ENCODE measurements at places on chromosomes 2 and 18.
A peak's percentile ranks its signal among the peaks of the same experiment; 100 is the strongest.

GRCh38 chr2:240579771-240580614 is 6.5 kb upstream of the CAPN10 start:
- no peak for DNase-seq

DNA sequence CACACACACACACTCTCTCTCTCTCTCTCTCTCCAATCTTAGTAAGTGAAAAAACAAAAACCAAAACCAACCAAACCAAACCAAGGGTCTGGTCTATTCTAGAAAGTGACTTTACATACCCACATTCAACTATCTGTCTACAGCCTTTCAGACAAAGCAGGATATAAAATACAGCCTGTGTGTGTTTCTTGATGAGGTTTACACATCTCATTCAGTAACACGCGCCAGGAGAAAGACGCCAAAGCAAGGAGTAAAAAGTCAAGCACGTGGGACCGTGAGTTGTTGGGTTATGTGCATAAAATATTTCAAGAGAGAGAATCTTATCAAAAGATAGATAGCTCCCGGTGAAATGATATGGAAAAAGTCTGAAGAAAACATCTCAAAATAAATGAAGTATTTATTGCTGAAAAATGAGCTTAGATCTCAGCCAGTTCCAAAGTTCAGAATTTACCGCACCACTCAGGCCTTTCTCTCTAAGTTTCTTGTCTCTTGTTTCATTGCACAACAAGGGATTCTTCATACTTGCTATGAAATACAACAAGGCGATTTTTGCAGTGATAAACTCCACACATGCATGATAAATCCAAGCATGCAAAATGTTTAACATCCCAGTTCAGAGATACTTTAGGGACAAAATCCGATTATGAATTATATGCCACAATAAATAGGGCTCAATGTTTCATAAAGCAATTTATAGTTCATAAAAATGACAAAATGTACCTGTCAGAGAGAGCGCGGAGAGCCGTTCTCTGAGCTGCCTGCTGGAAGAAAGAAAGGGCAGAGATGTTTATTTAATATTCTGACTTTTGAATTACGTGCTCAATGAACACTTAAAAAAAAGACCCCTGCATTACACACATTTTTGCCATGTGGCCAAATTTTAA is 159.3 kb upstream of the REV1 start:
- no peak for DNase-seq

DNA sequence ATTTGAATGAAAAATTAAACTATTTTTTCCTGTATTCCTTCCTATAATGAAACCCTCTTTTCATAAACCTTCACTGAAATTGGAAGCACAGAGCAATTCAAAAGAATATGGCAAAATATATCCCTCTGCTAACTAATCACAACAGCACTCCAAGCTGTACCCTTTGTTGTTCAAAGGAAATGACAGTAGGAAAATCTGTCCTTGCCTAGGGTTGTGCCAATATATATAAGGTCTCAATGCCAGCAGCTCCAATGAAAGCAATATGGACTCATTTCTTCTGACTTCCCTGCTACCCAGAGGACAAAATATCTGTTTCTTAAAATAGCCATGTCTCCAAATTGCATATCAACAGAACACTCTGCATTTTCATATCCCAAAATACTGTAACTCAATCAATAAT is 373.9 kb upstream of the MC4R start:
- DNase-seq = no peak

DNA sequence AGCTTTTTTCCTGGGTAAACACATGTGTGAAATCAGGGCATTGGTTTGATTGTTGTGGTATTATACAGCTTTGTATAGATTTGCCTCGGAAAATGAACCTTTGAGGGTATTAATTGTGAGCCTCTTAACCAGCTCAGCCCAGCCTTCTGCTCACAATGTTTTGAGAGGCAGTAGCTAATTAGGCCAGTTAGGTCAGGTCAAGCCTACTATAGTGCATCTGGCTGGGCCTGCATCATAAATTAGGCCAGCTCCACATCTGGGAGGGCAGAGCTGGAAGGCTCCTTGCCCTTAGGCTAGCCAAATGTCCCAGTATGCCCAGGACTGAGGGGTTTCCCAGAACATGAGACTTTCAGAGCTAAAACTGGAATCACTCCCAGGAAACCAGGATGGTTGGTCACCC is 43.0 kb downstream of the LRATD1 start:
- no peak for DNase-seq

DNA sequence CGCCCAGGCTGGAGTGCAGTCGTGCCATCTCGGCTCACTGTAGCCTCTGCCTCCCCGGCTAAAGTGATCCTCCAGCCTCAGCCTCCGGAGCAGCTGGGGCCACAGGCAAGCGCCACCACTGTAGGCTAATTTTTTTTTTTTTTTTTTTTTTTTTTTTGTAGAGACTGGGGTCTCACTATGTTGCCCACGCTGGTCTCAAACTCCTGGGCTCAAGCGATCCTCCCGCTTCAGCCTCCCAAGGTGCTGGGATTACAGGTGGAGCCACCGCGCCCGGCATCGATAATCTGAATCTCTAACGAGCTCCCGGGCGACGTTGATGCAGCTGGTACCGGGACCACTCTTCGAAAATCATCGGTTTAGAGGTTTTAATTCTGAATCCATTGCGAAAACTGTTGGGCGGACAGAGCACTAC is 520 bp upstream of the CYP20A1 start:
- no peak for DNase-seq

- DNase-seq = no peak
Observed at GRCh38 chr2:119760237-119760955, 674 bp downstream of the PTPN4 start.

GRCh38 chr18:43661570-43661969 is 384.3 kb upstream of the SYT4 start:
- DNase-seq = no peak

GRCh38 chr18:23875966-23876895 is 138.3 kb upstream of the TTC39C start:
- DNase-seq = no peak

- no peak for DNase-seq
Observed at GRCh38 chr2:170298115-170298514, 120.2 kb downstream of the MYO3B start.

DNA sequence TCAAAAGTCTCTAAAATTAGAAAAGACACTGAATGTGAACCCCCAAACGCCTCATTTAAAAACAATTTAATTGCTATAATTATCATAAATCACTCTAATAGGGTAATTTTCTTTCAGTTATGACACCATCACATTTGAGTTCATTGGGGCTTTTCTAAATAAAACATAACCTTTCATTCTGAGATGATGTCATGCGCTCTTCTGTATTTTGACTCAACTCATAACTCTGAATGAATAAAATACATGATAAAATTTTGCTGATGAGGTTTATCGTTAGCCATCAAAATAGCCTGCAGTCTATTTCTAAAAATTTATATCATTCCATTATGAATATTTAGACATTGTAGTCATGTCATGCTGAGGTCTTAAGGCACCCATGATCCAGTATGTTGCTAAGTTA is 1099.7 kb downstream of the SUCLG1 start:
- no peak for DNase-seq

- no peak for DNase-seq
Observed at GRCh38 chr2:42562474-42563144, 5.8 kb upstream of the MTA3 start.

- no peak for DNase-seq
Observed at GRCh38 chr18:31490387-31490786, 7.6 kb upstream of the DSG2 start.

- no peak for DNase-seq
Observed at GRCh38 chr2:9158786-9159779, 47.5 kb upstream of the ASAP2 start.

DNA sequence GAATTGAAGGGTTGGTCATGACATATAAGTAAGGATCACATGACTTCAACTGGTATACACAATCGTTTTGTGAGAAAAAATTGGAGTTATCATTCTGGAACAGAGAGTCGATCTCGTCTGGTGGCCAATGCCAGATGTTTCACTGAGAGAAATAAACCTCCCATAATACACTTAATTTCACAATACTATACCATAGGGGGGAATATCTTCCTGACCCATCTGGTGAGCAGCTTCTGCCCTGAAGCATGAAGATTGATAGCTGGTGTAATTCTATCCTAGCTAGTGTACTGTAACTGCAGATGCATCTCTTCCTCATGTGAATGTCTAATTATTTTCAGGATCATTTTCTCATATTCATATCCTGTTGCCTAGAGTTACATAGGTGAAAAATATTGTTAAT is 15.7 kb upstream of the CDH7 start:
- no peak for DNase-seq

- DNase-seq = peak; percentile 31
Observed at GRCh38 chr2:156466739-156467405, 30.7 kb downstream of the GPD2 start.

DNA sequence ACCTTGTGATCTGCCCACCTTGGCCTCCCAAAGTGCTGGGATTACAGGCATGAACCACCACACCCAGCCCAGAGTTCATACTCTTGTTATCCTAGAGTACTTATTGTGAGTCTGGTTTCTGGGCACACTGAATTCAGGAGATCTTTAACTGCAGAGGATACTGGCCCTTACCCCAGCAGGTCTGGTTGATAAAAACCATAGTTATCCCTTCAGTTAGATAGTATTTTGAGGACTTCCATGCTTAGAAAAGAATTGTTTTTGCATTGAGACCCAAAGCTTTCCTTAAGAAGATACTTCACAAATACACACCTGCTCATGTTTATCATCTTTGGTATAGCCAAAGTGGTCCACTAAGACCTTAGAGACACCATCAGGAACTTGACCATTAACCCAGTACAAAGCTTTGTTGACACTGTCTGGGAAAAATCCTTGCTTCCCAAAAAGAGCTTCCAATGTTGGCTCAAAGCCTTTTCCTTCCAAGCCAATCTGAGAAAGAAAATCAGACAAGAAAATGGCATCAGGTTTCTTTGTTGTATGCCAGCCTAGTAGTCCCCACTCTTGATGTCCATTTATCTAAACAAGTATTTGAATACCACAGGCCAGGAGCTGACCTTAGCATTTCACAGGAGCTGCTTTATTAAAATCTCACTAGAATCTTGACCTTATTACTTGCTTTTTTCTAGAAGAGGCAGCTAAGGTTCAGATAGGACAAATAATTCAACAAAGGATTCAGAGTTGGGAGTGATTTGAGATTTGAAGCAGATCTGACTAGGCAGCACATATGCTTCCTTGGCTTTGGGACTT is 17.2 kb downstream of the APOB start:
- DNase-seq = no peak

All from caudate nucleus (tissue), 63 donors.